ENCODE measurements at places on chromosomes 13 and 19.

DNA sequence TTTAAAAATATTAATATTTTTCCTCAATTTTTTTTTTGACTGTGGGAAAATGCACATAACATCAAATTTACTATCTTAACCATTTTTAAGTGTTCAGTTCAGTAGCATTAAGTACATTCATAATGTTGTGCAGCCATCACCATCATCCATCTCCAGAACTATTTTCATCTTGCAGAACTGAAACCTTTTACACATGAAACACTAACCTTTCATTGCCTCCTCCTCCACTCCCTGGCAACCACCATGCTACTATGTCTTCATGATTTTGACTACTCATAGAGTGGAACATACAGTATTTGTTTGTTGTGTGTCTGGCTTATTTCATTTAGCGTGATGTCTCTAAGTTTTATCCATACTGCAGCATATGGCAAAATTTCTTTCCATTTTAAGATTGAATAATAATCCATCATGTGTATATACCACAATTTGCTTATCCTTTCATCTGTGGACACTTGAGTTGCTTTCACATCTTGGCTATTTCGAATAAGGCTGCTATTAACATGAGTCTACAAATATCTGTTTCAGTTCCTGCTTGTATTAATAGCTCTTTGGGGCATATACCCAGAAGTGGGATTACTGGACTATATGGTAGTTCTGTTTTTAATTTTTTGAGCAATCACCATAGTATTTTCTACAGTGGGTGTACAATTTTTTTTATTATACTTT lies 376.4 kb downstream of the MTUS2 start:
- DNase-seq, result no peak

DNA sequence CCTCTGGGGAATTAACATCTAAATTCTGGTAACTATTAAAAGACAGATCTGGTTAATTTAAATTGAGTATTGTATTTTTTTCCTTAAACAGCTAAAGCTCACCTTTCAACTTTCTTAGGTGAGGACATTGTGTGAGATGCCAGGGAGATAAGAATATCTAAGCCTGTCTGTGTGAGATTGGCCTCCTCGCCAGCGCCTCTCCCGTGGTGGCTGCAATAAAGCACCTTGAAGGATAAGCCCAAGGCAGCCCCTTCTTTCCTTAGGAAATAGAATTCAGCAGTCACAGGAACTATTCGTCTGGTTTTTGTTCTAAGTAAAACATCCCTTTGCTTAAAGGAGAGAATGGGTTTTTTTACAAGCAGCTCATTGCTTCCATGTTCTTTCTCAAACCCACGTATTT lies 24.6 kb downstream of the NAXD start:
- no peak for DNase-seq

- no peak for DNase-seq
Observed at GRCh38 chr19:5593343-5594255, 25.8 kb upstream of the TINCR start.

GRCh38 chr19:41570639-41571112 lies 5.3 kb upstream of the CEACAM21 start:
- peak; percentile 65 for DNase-seq

GRCh38 chr19:8584965-8585893 lies 8.0 kb upstream of the MYO1F start:
- no peak for DNase-seq

DNA sequence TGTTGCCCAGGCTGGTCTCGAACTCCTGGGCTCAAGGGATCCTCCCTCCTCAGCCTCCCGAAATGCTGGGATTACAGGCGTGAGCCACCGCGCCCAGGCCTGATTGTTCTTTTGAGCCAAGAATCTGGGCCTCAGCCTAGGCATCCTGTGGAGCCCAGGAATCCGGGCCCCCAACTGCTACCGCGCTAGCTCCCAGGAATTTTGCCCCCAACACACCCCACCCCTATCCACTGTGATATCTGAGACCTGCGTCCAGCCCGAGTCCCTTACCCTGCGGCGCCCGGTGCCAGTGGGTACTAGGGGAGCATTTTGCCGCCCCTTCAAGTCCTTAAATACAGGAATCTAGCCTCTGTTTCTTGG lies 838 bp upstream of the MYADM start:
- DNase-seq, result no peak

- DNase-seq, result no peak
Observed at GRCh38 chr19:35146746-35147459, 3.8 kb downstream of the FXYD7 start.

GRCh38 chr19:2334986-2335846 lies 6.7 kb downstream of the SPPL2B start:
- DNase-seq, result no peak

DNA sequence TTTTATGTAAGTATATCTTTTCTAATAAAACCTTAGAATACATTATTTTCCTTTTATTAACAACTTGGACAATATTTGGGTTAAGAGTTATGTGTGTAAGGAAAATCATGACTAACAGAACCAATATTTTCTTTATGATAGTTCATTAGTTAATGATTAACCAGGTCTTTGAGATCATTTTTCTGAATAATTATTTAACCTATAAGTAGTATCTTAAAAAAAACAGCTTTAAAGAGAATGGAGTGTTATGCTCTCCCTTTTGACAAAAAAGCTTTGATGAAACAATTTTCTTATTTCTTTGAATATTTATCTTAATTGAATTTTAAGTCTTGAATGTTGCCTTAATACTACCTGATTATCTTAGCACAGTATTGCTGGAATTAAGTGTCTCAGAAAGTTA lies 3.8 kb downstream of the SLAIN1 start:
- no peak for DNase-seq

DNA sequence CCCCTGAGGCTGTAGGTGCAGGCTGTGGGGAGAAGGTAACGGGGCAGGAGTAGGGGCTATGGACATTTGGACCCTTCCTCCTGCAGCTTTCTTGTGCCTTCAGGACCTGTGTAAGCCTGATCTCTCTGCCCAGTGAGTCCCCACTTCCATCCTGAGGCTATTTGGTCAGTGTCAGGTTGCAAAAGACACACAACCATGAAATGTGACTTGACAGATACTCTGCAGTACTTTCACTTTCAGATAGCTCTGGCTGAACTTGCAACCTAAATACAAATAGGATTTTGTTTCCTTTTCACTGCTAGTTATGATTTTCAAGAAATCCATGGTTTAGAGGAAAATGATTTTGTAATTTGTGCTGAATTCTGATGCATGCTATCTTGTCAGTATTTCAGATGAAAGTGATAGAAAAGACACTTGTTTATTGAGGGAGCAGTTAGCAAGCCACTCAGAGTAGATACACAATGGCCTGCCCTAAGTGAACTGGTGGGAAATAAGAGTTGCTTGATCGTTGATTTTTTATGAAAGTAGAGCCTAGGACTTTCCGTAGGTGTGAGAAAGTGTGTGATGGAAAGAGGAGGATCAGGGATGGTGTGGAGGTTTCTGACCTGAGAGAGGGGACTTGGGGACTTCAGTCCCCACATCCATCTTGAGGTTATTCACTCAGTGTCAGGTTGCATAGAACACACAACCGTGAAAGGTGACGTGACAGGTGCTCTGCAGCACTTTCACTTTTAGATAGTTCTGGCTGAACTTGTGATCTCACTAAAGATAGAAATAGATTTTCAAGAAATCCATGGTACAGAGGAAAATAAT lies 18.1 kb upstream of the EID2 start:
- DNase-seq, result no peak

DNA sequence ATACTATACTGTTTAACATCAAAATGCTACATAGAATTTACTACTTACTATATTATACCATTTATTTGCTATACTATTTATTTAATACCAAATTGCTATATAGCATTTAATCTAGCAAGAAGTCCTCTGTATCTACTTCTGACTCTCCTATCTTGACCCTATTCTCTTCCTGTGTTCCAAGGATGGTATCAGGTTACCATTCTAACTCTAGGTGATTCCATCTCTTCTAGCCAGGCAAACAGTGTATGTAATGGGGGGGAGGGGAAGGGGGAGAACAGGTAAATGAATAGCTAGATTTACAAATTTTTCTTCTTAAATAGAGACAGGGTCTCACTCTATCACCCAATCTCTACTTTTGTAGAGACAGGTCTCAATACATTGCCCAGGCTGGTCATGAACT lies 200.3 kb downstream of the DIAPH3 start:
- DNase-seq, result no peak

DNA sequence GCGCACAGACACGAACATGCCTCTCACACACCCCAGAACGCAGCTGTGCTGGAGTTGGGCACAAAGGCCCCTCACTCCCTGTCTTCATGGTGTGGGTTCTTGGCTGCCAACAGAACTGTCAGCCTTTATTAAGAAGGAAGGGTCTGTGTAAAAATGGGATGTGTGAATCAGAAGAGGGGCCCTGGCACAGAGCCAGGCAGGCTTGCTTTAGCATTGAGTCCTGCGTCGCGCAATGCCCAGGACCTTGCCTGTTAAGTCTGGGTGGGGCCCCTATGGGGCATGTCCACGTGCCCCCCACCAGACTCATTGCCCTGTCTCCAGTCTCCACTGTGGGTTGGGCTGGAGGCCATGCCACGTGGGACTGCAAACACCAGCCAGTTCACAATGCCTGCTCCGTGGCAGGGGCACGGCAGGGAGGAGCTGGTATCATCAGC lies 84.8 kb downstream of the SLC7A1 start:
- DNase-seq, result no peak

DNA sequence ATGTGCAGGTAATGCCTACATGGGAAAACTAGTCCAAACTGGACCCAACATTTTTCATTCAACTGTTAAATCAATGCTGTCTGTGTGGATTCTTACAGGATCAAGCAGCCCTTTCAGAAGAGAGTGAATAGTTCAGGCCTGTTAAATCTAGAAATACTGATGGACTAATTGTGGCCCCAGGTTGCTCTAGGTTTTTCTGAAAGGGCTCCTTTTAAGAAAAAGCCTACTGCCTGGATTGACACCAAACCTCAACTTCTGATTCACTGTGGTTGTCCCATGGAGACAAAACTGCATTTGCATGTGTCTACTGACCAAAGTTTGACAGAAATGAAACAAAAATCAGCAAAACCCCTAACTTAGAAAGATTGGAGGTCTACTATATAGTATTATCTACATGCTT lies 437.0 kb downstream of the KLF12 start:
- DNase-seq, result no peak

DNA sequence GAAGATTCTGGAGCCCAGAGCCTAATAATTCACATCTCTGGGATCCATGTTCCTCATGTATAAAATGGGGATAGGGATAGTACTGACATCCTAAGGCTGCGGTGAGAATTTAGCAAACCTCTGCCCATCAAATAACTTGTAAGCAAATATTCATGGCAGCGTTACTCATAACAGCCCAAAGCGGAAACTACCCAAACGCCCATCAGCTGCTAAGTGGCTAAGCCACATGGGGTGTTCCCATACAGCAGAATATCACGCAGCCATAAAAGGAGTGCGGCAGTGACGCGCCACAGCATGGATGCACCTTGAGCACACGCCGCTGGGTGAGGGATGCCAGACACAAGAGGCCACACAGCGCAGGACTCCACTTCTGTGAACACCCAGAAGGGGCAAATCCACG lies 19.7 kb downstream of the VRK3 start:
- no peak for DNase-seq

DNA sequence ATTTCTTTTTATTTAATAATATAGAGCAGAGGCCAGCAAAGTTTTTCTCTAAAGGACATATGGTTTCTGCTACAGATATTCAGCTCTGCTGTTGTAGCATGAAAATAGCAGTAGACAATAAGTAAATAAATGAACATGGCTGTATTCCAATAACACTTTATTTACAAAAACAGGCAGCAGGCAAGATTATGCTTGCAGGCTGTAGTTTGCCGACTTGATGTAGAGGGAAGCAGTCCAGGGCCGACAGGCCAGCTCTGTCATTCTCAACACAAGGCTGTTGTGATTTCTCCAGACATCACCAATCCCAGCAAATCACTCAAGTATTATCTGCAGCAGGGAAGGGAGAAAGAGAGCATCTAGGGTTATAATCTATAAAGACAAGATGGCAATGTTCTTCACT lies 1062.5 kb upstream of the PCDH9 start:
- DNase-seq, result no peak

DNA sequence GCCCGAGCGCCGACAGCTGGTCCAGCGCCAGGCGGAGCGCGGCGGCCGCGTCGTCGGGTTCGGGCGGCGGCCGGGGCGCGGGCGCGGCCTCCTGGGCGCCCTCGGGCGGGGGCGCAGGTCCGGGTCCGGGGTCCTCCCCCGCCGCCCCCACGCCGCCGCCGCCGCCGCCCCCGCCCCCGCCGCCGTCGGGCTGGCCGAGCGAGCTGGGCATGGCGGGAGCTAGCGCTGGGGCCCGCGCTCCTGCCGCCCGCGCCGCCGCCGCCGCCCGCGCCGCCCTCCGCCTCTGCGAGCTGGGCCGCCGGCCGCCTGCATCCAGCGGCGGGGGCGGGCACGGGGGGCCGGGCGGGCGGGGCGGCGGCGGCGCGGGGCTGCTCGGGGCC lies 287 bp downstream of the MEX3D start:
- DNase-seq, result no peak

- peak; percentile 54 for DNase-seq
Observed at GRCh38 chr19:4369109-4369887, 25.9 kb downstream of the MPND start.

DNA sequence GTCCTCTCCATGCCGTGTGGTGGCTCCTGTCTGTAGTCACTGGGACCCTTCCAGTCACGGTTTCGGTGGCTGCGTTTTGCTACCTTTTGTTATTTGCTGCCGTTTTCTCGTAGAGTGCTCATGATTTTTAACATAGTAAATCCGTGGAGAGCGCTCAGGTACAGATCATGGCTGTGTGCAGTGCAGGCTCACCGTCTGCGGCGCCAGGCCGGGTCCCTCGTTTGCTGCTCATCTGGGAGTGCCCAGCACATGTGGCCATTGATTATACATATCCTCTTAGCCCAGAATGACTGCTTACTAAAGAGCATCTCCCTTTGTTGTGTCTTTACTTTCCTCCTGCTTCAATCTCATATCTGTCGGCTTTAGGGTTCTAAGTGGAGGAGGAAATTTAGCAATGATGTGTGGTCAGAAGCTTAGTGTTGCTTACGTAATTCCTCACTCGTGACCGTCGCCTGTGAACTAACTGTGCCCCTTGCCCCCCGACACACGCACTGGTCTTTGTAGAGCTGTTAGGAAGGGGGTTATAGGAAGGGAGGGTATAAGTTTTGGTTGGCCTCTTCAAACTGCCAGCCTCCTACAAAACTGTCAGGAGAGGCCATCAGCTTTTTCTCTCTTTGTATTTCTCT lies 31.8 kb downstream of the TFDP1 start:
- DNase-seq, result no peak

DNA sequence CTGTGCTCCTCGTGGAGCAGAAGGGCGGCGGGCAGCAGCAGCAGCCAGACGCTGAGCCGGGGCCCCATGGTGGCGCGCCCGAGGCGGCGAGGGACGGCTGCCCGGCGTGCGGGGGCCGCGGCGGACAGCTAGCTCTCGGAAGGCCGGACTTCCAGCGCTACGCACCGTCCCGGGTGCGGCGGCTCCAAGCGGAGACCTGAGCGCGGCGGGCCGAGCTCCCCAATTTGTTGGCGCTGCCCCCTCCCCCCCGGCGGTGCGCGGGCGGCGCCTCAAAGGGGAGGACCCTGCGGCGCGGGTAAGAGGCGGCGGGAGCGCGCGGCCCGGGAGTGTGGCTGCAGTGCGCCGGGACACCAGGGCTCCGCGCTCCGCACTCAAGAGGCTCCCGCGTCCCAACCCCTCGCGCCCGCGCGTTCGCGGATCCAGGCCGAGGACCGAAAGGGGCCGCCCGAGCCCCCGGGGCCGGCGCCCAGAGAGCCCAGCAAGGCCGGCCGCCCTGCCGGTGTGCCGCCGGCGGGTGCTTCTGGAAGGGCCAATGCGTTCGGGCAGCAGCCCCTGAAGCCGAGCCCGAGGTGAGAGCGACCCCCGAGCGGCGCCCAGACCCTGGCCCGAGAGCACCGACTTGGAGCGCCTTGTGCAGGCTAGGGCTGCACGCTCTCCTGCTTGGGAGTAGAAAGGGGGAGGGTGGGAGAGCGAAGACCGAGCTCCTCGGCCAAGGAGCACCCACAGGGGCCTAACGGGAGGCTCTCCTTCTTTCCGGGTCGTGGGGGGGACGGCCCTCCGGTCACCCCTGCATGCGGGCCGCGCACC lies at the start of the genes COL4A1 and COL4A2:
Gene COL4A1 (minus strand): TSS at position 198 of the 807 bp plus-strand sequence. CDS start 130 bp downstream, at position 68.
Gene COL4A2 (plus strand): TSS at position 325 of the 807 bp plus-strand sequence. CDS start 620 bp downstream, outside the sequence.
- DNase-seq, result no peak
